Activated T-helper 1 cell treated with anti-CD3 and anti-CD28 coated beads, Interleukin-2, amount 50 U/mL, for 16 hours (primary cell): ENCODE measurements at places on chromosomes 7 and 10.

DNA sequence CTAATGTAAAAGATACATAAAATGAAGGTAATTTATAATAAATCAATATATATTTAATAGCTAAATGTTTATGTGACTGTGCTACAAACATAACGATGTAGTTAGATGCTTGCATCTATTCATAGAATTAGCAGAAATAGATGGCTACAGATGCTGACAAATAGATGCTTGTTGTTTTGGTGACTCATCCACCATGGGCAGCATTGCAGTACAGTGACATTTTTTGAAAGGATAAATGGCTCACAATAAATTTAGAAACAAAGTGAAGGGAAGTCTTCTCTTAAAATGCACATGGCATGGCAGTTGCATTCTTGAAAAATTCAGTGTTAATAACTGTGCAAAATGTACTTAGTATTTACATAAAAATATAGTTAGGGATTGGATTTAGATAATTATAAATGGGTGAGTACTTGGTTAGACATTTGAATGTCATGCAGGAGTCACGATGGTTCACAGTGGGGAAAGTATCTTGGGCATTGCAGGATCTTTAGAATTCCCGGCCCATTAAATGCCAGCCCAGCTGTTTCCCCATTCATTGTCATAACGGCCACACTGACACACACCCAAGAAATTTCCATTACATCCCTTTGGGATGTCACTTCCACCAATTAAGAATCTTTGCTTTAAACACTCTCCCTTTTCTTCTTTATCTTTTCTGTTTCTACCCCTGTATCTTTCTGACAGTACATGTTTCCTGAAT is 564.1 kb downstream of the ATRNL1 start:
- no peak for DNase-seq

GRCh38 chr7:147903536-147904218 is 686.9 kb upstream of the C7orf33 start:
- no peak for DNase-seq

GRCh38 chr7:2666588-2667250 is 21.3 kb upstream of the AMZ1 start:
- no peak for DNase-seq

DNA sequence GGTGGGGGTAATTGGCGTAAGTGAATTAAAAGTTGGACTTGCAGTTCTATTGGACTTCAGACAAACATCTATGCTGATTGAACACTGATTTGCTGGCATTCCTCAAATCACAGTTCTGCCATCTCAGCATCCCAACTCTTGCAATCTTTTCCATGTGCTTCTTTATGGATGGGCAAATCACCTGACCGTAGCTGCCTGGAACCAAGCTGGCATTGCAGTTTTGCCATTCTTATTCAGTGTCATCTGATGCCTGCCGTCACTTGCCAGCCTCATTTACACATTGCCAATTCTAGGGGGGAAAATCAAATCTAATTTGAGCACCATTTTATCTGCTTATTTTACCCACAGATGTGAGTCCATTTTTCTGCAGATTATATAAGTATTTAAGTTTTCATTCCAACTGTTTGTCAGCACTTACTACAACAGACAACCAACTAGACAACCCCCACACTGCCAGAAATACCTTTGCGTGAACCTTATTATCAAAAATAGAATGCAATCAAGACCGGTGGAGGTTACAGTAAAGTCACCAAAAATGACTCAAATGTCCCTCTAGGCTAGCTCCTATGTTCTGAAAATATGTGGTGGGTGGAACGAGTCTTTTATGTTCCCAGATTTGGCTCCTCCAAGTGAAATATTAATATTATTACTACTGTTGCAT is 172.3 kb upstream of the CTBP2 start:
- no peak for DNase-seq

- no peak for DNase-seq
These were observed at the start of gene GPR37 for GRCh38 chr7:124765401-124766352. Gene GPR37 (minus strand): TSS chr7:124765792. CDS start chr7:124764976, 816 bp downstream.

DNA sequence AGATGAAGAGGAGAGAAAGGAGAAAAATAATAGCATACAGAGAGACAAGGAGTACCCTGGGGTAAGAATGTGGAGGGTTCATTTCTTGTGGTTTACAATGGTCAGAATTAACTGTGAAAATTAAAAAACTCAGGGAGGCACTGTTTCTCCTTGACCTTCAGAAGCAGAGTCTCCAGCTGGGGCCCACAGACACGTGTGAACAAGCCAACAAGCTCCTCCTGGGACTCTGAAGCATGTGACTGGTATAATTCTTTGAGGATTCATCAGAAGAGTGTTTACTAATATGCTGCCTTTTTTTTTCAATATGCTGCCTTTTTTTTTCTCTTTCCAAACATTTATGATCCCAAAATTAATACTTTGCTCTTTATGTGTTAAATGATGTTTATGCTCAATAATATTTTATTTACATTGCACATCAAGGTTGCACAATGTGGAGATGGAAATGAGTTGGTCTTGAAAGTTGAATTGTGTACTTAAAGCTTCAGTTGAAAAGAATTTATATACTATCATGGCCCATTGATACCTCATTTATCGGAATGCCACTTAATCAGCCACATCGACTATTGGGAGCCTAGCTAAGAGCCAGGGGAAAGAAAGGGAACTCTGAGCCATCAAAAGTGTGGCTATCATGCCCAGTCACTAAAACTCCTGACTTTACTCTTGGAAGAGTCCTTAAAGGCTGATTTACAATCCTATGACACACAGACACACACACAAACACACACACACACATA is 134.7 kb upstream of the RHOBTB1 start:
- no peak for DNase-seq

GRCh38 chr7:156015237-156016020 is 203.2 kb upstream of the SHH start:
- DNase-seq = no peak

GRCh38 chr10:46227936-46228562 is 58.7 kb upstream of the ANTXRL start:
- no peak for DNase-seq
